PC-9 (cell line): ENCODE measurements at places on chromosomes 6 and 20.

DNA sequence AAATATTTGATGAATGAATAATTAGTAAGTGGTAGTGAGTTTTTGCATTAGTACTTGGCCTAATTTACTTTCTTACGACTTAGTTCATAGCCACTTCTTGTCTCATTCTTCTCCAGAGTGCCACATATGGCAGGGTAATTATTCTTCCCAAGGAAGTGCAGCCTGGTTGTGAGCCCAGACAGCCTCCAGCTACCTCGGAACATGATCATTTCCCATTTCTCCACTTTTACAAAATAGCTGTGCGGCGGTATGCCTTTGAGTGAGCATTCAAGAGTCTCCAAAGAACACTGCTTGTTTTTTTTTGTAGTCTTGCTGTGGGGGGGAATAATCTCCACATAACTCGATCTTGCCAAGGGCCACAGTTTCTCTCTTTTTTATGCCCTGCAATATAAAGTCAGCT is 765.0 kb downstream of the HDGFL1 start:
- DNase-seq: no peak

DNA sequence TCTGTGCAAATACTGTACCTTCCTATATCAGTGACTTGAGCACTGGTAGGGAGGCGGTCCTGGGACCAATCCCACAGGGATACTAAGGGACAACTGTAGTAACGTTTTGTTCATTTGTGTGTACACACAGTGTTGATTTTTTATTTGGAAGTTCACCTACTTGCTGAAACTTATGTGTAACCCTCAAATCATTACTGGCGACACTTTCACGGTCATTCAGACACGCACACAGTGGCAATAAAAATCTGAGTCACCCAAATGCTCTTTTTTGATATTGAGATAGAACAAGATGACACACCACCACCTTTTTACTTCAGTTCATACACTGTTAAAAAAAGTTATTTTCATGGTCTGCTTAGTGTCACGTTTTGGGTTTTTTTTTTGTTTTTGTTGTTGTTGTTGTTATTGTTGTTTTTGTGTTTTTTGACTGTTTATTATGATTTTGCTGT is 79.8 kb downstream of the QKI start:
- DNase-seq: no peak

DNA sequence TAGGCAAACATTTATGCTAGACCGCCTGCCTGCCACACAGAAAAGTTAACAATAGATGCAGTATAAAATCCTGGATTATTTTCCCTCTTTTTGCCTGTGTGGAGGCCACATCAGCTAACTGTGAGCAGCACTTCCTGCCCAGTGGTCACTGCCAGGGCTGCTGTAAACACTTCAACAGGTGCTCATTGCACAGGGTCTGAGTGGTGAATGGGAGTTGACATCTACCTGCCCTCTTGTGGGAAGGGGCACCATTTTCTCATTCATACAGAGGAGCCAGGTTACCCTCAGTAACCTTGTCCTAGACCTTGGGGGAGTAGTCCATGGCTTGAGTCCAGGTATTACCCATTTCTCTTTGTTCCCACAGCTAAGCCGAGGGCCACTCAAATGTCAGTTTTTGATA is 235.3 kb downstream of the TMEM242 start:
- DNase-seq: no peak

DNA sequence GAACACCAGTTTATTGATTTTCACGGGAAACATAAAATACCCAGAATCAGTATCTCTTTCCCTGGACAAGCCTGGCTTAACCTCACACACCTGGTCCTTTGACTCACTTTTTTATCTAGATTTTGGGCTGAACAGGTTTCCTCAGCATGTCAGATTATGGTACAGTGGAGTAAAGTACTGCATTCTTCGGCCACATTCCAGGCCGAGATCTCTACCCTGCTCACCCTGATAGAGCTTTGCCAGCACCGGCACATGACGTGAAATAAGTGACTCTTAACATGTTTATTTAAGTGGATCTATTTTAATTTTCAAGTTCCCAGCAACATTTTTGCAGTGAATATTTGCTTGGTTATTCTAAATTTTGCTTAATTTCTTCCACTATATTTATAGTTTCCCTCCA is 79.0 kb upstream of the POPDC3 start:
- DNase-seq: peak; percentile 9
